Right renal pelvis (tissue), 4 donors: ENCODE measurements at places on chromosomes 13 and 19.

GRCh38 chr19:55175117-55175867 lies 4.8 kb downstream of the SYT5 start:
- no peak for DNase-seq

GRCh38 chr19:295687-296370 lies 4.6 kb upstream of the PLPP2 start:
- DNase-seq = no peak

GRCh38 chr13:102386461-102386860 lies 15.4 kb downstream of the FGF14 start:
- DNase-seq = no peak

- no peak for DNase-seq
Measured at GRCh38 chr13:67278235-67278634, 48.1 kb upstream of the PCDH9 start.

GRCh38 chr13:91773591-91774227 lies 375.3 kb downstream of the GPC5 start:
- no peak for DNase-seq

- no peak for DNase-seq
Measured at GRCh38 chr19:9456018-9456689, 20.8 kb upstream of the ZNF266 start.

- no peak for DNase-seq
Measured at GRCh38 chr19:6357174-6357573, 4.2 kb upstream of the CLPP start.

- no peak for DNase-seq
Measured at GRCh38 chr19:8352134-8352827, 9.2 kb upstream of the KANK3 start.

DNA sequence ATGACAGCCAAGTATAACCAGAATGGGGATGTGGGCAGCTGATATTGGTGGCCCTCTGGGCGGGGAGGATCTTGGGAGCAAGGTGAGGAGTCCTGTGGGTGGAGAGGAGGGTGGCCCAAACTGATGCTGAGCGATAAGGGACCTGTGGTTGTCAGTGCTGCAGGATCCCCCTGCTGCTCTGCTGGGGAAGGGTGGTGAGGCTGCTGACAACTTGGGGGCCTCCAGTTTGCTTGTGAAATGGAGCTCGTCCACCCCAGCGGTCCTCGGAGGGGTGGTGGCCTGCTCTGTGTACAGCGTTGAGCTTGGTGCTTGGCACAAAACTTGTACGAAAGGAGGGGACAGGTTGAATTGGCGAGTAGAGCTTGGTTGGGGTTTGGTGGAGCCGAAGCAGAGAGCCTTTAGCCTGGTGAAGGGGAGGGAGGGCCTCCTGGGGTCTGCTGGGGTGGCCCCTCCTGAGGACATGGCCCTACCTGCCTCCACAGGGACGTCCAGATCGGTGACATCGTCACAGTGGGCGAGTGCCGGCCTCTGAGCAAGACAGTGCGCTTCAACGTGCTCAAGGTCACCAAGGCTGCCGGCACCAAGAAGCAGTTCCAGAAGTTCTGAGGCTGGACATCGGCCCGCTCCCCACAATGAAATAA lies 2.9 kb downstream of the RPS11 start:
- no peak for DNase-seq

- no peak for DNase-seq
Measured at GRCh38 chr13:111966933-111967332, 100.0 kb upstream of the SOX1 start.

GRCh38 chr13:22748866-22749577 lies 431.8 kb upstream of the SGCG start:
- no peak for DNase-seq

- DNase-seq = no peak
Measured at GRCh38 chr13:37113534-37113933, 8.1 kb upstream of the CSNK1A1L start.

DNA sequence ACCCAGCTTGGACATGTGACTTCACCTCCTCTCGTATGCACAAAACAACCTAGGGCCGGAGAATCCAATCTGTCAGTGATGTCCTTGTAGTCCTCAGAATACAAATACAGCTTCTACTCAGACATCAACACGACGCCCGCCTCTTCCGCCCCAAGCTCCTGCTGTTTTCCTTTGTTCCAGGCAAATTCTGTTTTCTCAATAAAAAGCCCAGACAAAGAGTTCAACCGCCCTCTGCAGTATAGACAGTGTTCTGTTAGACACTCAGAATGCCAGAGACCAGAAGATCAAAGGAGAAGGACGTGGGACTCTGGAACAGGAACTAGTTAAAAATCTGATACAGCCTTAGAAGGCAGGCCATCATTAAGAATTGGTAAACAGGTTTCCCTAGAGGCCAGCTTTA lies 42.0 kb upstream of the GGACT start:
- no peak for DNase-seq

GRCh38 chr19:49593233-49594113 lies 2.5 kb downstream of the PRR12 start:
- no peak for DNase-seq

DNA sequence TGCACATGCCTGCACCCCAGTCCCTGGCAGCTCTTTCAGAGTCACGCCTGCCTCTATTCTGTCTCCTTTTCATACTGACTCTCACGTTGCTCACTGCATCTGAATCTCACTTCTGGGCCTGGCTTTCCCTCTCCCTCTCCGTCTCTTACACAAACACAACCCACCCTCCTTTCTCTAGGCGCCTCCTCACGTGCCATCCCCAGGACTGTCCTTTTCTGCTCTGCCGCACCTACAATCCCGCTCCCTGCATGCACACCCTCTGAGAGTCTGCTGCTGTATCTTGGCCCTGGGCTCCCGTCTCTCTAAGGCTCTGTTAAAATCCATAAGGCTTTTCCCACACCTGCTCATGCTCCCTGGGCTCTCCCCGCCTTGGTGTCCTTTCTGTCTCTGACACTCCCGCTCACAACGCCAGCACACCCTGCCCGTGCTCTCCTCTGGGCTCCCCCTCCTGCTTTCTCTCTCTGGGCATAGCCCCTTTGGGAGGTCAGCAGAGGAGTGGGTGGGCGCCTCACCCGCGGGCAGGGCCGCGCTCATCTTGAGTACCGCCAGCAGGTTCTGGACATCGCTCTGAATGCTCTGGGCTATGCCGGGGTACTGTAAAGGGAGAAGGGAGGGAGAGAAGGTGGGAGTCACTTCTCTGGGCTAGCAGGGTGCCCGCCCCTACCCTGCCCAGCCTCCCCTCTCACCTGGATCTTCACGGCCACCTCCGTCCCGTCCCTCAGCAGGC lies 12.7 kb upstream of the NUMBL start:
- DNase-seq = no peak

DNA sequence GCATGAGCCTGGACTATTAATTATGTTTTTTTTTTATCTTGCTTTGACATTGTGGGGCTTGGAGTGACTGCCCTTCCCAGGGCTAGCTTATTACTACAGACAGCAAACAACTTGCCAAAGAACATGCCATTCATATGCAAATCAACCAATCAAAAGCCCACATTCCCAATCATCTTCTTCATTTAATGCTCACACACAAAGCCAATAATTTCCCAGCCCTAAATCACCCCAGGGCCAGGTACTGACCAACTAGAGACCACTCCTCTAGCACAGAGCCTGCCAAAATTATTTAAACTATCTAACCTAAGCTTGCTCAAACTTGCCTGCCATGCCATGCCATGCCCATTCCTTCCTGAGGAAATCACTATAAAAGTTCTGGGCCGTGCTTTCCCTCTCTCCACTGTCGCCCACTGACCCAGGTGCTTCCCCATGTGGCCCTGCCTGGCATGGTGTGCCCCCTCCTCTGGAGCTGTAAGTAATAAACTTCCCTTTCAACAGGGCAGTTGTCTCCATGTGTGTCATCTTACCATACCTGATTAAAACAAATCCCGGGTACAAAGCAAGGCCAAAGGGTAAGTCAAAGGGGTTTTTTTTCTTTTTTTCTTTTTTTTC lies 15.7 kb downstream of the PBX4 start:
- no peak for DNase-seq

DNA sequence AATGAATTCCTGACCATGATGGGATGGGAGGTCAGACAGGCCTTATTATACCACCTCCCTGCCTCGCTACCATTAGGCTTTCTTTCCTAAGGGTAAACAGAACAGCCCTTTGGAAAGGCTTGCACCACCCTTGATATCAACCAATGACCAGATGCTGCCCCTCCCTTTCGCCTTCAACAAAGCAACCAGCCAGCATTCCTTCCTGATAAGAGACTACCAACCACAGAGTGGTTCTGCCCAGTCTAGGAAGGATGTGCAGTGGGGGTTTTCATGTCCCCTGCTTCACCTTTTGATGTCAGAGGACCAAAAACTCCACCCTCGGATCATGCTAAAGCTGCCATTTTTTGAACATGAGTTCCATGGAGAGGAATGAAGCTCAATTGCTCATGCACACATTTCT lies 21.7 kb downstream of the TEX30 start:
- no peak for DNase-seq

DNA sequence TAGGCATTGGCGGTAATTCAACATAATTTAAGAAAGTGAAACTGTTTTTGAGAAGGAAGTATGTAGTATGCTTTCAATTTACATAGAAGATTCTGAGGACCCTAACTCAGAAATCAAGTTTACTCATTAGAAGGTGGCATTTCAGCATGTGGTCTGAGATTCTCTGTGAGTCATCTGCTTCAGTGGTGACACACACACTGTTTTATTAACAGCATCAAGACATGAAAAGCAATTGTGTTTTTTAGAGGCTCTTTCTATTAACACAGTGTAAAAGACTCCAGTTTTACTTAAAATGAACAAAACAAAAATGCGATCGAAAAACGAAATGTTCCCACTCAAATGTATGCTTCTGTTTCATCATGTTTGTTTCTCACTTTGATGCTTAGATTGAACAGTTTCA lies 802.1 kb upstream of the SLITRK6 start:
- DNase-seq = no peak

DNA sequence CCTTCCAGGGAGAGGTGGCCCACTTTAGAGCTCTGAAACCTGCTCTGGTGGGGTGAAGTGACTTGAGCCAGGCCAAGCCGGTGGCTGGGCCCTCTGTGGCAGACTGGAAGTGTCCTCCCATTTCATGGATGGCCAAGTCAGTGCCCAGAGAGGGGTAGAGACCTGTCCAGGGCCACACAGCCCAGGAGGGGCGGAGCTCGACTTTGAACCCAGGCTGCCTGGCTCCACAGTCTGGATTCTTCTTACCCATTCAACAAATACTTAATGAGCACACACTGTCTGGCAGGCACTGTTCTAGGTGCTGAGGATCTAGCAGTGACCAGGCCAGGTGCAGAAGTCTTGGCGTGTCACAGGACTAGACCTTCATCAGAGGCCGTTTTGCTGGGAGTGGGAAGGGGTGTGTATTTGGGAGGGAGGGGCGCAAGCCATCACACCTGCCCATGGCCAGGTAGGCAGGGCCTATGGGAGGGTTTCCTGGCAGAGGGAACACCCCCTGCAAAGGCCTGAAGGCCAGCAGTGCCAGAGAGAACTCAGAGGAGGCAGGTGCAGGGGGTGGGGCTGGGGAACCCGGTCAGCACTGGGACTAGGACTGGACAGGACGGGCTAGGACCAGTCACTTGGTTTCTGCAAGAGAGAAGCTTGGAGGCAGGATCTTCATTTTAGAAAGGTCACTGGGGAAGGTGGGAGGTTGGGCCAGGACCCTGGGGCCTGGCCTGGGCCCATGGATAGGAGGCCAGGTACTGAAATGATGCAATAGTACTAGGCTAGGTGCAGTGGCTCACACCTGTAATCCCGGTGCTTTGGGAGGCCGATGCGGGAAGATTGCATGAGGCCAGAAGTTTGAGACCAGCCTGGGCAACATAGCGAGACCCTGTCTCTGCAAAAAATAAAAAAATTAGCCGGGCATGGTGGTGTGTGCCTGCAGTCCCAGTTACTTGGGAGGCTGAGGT lies 31.8 kb downstream of the DNM2 start:
- DNase-seq = no peak

DNA sequence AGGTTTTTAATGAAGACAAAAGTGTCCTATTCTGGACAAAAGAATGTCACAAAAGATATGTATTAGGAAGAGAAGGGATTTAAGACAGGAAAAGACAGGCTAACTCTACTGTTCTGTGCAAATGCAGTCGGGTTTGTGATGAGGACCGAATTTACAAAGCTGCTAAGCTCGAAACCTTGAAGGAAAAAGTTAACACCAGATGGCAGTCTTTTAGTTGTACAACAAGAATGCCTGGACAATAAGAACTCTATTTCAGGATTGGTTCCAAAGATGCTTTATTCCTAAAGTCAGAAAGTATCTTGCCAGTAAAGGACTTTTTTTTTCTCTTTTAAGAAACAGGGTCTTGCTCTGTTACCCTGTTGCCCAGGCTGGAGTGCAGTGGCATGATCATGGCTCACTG lies 51.1 kb downstream of the HS6ST3 start:
- no peak for DNase-seq

DNA sequence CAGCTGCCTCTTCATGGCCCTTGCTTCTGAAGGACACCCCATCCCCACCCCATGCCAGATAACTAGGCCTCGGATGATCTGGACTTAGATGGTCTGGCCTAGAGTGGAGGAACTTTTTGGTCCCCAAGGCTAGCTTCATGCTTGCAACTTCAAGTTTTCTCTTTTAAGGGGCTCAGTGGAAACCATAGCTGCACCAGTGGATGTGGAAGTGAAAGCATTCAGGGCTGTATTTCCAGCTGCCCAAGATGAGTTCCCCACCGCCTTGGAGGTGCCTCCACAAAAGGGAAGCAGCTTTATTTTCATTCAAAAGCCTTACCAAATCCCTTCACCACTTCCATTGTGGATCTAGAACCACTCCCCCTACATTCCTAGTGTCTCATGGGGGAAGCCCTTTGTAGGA lies 17.6 kb upstream of the GSX1 start:
- DNase-seq = no peak

- no peak for DNase-seq
Measured at GRCh38 chr19:54164369-54165068, 5.0 kb upstream of the LENG1 start.

- DNase-seq = no peak
Measured at GRCh38 chr13:71613066-71613745, 253.8 kb downstream of the DACH1 start.

DNA sequence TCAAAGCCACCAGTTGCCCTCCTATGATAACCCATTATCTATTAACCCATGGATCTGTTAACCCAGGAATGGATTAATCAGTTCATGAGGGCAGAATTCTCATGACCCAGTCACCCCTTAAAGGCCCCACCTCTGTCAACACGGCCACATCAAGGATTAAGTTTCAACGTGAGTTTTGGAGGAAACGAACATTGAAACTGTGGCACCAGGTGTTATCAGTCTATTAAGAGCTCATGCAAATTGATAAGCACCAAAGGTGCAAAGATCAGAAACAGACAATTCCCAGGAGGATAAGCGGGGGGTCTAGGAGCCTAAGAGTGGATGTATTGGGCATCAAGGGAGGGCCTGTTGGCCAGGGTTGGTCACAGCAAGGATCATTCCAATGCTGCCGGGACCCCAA lies 19.9 kb upstream of the ELAVL1 start:
- no peak for DNase-seq

- DNase-seq = no peak
Measured at GRCh38 chr13:110399801-110400200, 92.7 kb downstream of the COL4A2 start.

GRCh38 chr19:51256155-51256625 lies 5.3 kb downstream of the SIGLECL1 start:
- DNase-seq = no peak

DNA sequence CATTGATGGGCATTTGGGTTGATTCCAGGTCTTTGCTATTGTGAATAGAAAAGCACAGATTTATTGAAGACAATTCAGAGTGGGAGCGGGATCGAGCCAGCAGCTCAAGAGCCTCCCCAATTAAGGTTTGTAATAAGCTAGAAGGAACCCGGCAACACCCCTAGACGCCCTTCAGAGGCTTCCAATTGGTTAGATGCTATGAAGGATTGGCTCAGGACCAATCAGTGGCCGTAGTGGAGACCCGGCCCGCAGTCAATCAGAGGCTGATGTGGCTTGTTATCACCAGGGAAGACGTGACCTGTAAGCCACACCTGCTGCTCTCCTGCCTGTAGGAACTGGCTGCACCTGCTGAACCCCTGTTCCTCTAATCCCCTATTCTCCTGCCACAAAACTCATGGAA lies 14.6 kb downstream of the SIGLEC11 start:
- DNase-seq = no peak
